ENCODE measurements at places on chromosomes 4 and X. TPM values are rescaled to one million over a fixed set of nuclear protein-coding genes. Genes with fewer than 3 reads are reported as not detected.

Gene KCNIP4
- 0.44 TPM for total RNA-seq

- DNase-seq = no peak
Measured at GRCh38 chr4:98746530-98746929, 88.1 kb upstream of the TSPAN5 start.

GRCh38 chr4:183306811-183307210 is 13.3 kb downstream of the CLDN22 start:
- no peak for DNase-seq

GRCh38 chr4:128384091-128384520 is 96.5 kb upstream of the PGRMC2 start:
- DNase-seq = no peak

- DNase-seq = no peak
Measured at GRCh38 chr4:89296896-89297295, 10.7 kb downstream of the GPRIN3 start.

Gene HMX1
- not detected for total RNA-seq

Gene ADGRG4
- total RNA-seq = 0.16 TPM
